Umbilical cord (tissue), 2 donors: ENCODE measurements at places on chromosomes 2 and 18. TPM values are rescaled to one million over a fixed set of nuclear protein-coding genes. Genes with fewer than 3 reads are reported as not detected.

DNA sequence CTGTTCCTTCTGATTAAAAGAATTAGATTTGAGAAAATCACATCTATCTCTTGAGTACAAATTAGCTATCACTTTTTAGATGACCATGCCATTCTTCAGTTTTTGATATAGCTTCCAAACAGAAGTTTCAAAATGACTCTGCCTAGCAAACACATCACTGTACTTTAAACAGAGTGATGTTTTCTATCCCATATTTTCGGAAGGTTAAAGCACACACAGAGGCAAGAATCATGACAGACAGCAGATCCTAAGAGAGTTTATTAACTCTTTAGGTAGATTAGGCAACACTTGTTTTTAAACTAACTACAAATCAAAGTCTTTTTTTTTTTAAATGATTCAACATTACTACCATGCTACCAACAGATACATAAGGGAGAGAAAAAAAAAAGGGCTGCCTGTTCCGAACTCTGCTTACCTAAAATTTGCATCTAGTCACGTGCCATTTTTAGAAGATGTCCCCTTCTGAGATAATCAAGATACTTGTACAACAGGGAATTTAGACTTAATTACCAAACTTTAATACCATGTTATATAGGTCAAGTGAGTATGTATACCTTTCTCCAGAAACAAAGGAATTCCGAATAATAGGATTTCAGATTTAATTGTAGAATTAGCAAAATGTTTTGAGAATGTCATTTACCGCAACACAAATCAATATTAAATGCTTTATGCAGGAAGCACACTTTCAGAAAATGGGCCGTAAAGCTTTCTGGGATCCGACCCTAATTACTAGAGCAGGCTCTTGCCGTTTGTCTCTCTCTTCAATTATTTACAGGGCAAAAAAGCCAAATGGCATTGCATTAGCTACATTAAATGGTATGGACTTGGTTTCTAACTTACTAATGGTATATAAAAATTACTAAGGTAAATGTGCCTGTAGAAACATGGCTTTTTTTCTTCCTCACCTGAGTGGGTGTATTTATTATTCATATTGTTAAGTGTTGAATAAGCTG is 2.6 kb downstream of the RBMS1 start:
- DNase-seq: no peak

CD302 gene
- total RNA-seq: 19.7 TPM

- DNase-seq: no peak
Observed at GRCh38 chr2:232721882-232722281, 24.8 kb downstream of the GIGYF2 start.

DNA sequence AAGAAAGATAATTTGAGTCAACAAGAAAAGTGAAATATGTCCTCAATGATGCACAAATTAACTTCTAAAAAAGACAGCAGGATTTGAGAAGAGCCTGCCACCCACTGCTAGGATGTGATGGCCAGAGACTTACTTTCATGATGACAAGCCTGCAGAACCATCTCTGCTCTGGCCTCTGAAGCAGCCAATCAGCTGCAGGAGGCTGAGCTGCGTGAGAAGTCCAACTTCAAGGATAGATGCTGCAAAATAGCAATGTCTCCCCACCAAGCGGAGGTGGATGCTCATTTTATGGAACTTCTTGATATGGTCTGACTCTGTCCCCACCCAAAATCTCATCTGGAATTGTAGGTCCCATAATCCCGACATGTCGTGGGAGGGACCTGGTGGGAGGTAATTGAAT is 53.1 kb downstream of the CYRIA start:
- DNase-seq: no peak

- no peak for DNase-seq
Observed at GRCh38 chr2:159900343-159900742, 102.3 kb upstream of the CD302 start.

- DNase-seq: no peak
Observed at GRCh38 chr2:74461187-74462053, 3.2 kb downstream of the WBP1 start.

DNA sequence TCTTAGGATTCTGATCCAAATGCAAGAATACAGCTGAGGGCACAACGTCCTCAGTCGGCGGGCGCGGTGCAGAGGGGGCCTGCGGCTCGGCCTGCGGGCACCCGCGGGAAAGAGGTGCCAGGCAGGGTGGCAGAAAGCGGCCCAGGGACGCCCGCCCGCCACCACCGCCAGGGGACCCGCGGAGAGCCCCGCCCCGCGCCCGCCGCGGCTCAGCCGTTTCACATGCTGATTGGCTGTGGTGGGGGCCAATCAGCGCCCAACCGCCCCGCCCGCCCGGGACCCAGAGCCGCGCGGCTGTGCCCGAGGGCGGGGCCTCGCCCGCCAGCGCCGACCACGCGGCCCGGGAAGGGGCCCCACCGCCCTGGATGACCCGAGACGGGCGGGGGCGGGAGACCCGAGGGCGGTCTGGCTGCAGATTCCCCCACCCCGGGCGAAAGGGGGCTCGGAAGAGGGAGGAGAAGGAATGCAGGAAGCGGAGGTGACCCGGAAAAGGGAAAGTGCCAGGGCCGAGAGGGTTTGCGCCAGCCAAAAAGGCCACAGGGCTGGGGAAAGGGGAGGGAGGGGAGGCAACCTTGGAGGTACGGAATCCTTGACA is 8.0 kb downstream of the IRS1 start:
- peak; percentile 91 for DNase-seq

GRCh38 chr18:49869354-49869753 is 56.0 kb upstream of the ACAA2 start:
- no peak for DNase-seq

DNA sequence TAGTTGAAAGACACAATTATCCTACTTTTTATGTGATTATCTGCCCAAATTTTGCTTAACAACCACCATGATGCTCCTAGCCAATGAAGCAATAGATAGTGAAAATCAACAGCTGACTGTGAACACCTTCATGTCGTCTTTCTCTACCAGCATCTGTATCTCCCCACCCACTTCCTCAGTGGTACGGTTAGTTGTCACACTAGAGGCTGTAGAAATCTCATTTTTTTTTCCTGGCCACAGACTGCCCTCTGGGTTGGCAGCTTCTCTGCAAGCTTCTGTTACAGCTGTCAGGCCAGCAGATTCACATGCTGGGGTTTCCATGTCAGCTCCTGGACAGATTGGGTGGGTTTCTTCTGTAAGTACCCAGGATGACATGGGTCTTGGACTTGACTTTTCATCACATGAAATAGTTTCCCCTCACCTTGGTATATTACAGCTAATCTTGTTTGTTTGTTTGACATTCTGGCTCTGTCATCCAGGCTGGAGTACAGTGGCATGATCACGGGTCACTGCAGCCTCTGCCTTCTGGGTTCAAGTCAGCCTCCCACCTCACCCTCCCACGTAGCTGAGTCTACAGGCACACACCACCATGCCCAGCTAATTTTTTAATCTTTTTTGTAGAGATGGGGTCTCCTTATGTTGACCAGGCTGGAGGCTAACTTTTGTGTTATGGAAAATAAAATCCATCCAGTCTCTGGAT is 24.3 kb downstream of the STAT4 start:
- no peak for DNase-seq

DNA sequence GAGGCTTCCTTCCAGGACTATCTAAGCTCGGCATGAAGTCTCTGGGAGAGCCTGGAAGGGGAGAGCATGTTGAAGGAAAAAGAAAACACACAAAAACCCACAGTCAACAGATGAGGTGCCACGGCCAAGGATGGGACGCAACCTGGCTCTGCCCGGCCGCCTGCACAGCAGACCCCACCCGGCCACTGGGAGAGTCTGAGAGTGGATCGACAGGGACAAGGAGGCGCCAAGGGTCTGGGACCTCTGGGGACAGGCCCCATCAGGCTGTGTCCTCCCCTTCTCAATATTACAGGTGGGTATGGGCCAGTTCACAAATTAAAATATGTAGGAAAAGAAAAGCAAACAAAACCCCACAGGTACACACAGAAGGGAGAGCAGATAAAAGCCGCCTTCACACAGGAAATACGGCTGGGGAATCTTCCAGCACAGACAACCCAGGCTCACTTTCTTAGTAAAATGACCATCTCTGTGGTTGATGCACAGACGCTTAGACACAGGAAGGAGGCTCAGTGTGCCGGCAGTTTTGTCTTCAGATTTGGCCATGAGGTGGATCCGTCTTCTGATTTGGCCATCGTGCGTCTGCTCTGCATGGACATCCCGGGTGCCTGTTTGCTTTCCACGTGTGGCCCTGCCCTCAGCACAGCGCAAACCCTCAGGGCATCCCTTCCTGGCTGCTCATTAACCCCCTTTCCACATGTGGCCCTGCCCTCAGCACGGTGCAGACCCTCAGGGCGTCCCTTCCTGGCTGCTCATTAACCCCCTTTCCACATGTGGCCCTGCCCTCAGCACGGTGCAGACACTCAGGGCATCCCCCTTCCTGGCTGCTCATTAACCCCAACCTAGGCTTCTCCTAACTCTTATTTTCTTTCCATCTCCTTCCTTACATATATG is 138.4 kb downstream of the EIPR1 start:
- no peak for DNase-seq

GRCh38 chr2:63052411-63053080 is 1.9 kb downstream of the OTX1 start:
- DNase-seq: no peak

DNA sequence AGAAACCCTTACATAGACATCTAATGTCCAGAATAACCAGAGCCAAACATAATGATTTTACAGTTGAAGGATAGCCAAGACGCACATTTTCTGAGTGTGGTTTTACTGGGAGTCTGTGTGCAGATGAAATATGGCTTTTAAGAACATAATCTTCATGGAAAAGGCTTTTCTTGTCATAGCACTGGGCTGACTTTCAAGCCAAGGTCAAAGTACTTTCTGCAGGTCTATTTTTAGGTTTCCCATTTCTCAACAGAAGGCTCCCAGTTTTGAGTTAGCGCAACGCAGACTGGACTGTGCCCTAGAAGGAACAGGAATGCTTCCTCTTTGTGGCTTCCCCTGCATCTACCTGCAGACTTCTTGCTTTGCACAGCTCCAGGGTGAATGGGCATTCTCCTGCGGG is 92.3 kb upstream of the UPP2 start:
- DNase-seq: peak; percentile 80

DNA sequence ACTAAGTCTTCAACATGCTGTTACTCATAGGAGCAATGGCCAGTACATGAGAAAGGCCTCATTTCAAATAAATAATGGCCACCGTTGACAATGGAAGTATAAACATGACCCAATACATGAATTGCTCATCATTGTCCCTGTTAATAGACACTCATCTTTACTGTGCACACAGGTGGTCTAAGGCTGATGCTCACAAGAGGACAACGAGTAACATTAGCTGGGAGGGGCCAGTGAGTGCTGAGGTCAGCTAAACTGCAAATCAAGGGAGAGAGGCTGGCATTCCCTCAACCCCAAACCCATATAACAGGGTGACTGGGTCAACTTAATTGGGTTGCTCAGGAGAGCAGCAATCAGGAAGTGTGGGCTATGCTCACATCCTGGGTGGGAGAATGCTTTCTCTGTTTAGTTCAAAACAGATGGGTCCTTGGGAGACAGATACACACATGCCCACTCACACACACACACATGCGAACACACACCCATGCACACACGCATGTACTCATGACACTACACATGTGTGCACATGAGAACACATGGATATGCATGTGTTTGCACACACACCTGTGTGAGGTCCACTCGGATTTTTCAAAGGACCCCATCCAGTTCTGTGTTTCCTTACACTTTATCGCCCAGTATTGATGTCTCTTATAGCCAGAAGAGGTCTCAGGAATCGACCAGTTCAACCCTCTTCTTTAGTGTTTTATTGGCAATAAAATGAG is 172.0 kb downstream of the INHBB start:
- DNase-seq: no peak

DNA sequence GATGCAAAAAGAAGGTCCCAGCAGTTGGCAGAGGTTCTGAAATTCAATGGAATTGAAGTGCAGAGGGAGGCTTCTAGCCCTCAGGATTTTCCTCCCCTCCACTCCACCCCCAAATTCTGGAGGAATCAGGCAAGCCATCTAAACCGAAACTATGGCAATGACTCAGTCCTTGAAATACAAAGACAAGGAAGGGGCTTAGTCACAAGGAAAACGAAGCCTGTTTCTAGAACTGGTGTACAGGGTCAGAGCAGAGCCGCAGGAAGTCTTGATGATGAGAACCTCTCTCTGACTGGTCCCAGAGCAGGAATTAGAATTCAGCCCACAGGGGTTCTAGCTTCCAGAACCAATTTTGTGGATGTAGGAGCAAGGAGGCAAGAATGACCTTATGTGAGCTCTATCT is 111.7 kb upstream of the SCN1A start:
- no peak for DNase-seq

GRCh38 chr2:42142547-42143184 is 26.5 kb upstream of the EML4 start:
- DNase-seq: no peak

RAPH1 gene
- total RNA-seq: 18.3 TPM

PNO1 gene
- total RNA-seq: 22.1 TPM
